ENCODE measurements at places on chromosomes 11 and 22. TPM values are rescaled to one million over a fixed set of nuclear protein-coding genes. Genes with fewer than 3 reads are reported as not detected.

SBF2 gene
- 55.4 TPM for total RNA-seq

PRR33 gene
- not detected for total RNA-seq

ARHGAP20 gene
- total RNA-seq: 1.4 TPM

OR4A16 gene
- total RNA-seq: not detected

GAS2 gene
- total RNA-seq: 4.5 TPM

GRAP2 gene
- total RNA-seq: 9.7 TPM

FLRT1 gene
- 0.66 TPM for total RNA-seq
